Upper lobe of left lung (tissue), 6 donors: ENCODE measurements at places on chromosomes 1 and 21. TPM values are rescaled to one million over a fixed set of nuclear protein-coding genes. Genes with fewer than 3 reads are reported as not detected.

DNA sequence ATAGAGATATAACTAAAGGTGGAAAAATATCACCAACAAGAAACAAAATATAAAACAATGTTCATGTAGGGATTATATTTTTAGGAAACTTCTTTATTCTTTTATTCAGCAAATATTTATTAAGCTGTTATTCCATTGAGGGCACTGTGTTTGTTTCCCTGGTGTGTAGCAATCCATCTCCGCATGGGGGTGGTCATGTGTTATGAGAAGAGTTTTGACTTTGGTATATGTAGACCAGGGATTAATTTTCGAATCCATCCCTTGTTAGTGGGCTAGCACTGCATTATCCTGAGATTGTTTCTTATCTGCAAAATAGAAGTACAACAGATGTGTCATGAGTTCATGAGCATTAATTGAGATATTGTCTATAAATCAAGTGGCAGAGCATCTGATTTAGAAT, 190.2 kb upstream of the LRRC7 start:
- H3K4me3 ChIP-seq, result no peak overlapping the region
- no peaks in the 10 kb centered on the region for H3K36me3 ChIP-seq
- no peaks in the 10 kb centered on the region for H3K4me1 ChIP-seq

DNA sequence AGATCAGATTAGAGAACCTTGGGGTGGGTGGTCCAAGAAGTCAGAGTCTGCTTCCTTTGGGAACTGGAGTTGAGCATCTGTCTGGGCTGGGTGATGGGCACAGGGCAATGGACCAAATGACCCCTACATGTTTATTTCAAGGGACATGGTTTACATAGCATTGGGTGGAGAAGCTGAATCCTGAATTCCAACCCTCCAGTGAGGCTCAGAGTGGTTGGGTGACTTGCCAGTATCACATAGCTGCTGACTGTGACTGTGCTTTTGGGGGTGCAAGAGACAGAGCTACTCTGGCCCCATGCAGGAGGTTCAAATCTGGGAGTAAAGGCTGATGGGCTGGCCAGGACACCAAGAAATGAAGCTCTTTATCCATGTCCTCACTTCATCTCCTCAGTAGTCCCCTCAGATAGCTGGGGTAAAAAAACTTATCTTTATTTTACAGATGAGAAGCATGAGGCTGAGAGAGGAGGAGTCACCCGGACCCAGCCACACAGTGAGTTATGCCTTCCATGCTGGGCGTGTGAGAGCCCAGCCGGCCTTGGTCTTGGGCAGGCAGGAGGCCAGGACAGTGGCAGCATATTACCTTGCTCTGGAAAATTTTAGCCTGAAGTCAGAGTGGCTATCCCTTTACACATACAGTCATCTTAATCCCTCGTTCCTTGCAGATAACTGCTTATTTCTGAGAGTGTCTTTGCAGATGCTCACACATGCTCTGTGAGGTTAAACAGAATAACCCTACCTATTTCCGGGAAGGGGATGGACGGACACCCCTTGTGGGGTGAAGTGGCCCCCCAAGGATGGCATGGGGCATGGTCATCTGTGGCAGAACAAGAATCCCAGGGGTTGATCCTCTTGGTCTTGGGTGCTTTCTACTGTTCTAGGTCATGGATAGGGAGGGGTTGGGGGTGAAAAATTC, 2.8 kb upstream of the SERINC2 start:
- DNase-seq, result no peak
- peaks cover 17% of the 10 kb centered on the region for H3K4me1 ChIP-seq
- H3K4me3 ChIP-seq, result no peak overlapping the region
- no peak overlapping the region for H3K27ac ChIP-seq
- H3K36me3 ChIP-seq, result no peaks in the 10 kb centered on the region

Gene S100A3
- 2.1 TPM for total RNA-seq

GRCh38 chr1:187151555-187151954, 322.8 kb downstream of the PLA2G4A start:
- no peaks in the 10 kb centered on the region for H3K4me1 ChIP-seq
- H3K27ac ChIP-seq, result no peak overlapping the region
- H3K36me3 ChIP-seq, result no peaks in the 10 kb centered on the region
- DNase-seq, result no peak

Gene MROH9
- 1.6 TPM for total RNA-seq

Gene DPH5
- 23.3 TPM for total RNA-seq

- no peaks in the 10 kb centered on the region for H3K36me3 ChIP-seq
- DNase-seq, result no peak
- no peak overlapping the region for H3K27ac ChIP-seq
- no peaks in the 10 kb centered on the region for H3K27me3 ChIP-seq
These were observed 302.0 kb downstream of the SIPA1L2 start for GRCh38 chr1:232327899-232328298.

Gene PPFIA4
- total RNA-seq, result 0.89 TPM

- no peaks in the 10 kb centered on the region for H3K27me3 ChIP-seq
- DNase-seq, result no peak
- H3K36me3 ChIP-seq, result no peaks in the 10 kb centered on the region
- H3K27ac ChIP-seq, result no peak overlapping the region
- H3K4me1 ChIP-seq, result no peaks in the 10 kb centered on the region
These were observed 541.7 kb upstream of the PBX1 start for GRCh38 chr1:164017239-164017638.

DNA sequence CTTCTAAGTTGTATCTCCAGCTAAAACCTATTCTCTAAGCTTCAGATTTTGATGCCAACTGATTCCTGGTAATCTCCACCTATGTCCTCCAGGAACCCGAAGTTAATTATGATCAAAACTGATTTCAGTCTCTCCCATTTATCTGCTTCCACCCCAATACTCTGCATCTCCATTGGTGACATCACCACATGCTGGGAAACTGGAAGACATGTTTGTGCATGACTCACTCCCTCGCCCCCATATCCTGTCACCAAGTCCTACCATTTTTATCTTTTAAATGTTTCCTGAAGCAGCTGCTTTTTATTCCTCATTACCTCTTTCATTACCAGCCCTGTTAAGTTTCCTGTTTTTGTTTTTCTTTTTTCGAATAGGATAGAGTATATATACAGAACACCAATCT, 228.5 kb downstream of the LRRC40 start:
- H3K27me3 ChIP-seq, result no peaks in the 10 kb centered on the region
- H3K4me3 ChIP-seq, result no peak overlapping the region
- DNase-seq, result no peak
- H3K27ac ChIP-seq, result no peak overlapping the region
- no peaks in the 10 kb centered on the region for H3K36me3 ChIP-seq

DNA sequence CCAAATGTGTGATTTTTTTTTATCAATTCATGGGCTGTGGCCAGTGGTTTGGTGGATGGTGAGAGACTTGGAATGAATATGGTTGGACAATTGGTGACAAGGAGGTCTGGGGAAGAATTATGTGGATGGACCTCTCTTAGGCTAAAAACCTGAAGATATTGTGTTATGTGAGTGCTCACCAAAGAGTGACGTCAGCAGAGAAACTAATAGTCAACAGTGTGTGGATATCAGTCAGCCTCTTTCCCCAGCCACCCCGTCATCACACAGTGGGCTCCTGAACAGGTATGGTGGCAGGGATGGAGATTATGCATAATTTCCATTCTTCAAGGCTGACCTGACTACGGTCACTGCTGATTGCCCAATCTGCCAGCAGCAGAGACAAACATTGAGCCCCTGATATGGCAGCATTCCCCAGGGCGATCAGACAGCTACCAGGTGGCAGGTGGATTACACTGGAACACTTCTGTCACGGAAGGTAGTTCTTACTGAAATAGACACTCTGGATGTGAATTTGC, 9.2 kb upstream of the OR2G2 start:
- no peaks in the 10 kb centered on the region for H3K4me1 ChIP-seq
- no peaks in the 10 kb centered on the region for H3K36me3 ChIP-seq
- no peak overlapping the region for H3K27ac ChIP-seq

Gene CALML6
- total RNA-seq, result 0.37 TPM

GRCh38 chr1:117635805-117636204, 30.0 kb downstream of the TENT5C start:
- no peak for DNase-seq
- H3K27ac ChIP-seq, result no peak overlapping the region
- H3K27me3 ChIP-seq, result no peaks in the 10 kb centered on the region
- H3K4me1 ChIP-seq, result peaks cover 20% of the 10 kb centered on the region
- H3K4me3 ChIP-seq, result no peak overlapping the region
- H3K36me3 ChIP-seq, result no peaks in the 10 kb centered on the region

Gene DNAI4
- total RNA-seq, result 7.3 TPM

DNA sequence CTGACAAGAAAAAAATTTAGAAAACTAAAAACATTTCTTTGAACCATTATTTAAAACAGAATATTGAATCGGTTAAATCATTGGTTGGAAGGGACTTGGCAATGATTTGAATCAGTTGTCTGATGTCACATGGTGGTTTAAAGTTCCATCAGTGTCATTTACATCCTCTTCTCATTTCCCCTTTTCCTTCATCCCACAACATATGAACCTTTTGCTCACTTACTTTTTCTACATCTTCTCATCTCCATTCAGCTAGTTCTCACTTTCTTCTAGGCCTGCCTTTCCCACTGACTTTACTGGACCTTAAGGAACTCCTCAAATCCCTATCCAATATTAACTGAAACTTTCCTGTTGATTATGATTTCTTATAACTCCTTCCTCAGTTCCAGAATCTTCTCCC, 58.5 kb downstream of the PHACTR4 start:
- no peak for DNase-seq
- H3K4me1 ChIP-seq, result no peaks in the 10 kb centered on the region
- H3K27ac ChIP-seq, result no peak overlapping the region
- no peak overlapping the region for H3K4me3 ChIP-seq
- H3K36me3 ChIP-seq, result peaks cover 8% of the 10 kb centered on the region

DNA sequence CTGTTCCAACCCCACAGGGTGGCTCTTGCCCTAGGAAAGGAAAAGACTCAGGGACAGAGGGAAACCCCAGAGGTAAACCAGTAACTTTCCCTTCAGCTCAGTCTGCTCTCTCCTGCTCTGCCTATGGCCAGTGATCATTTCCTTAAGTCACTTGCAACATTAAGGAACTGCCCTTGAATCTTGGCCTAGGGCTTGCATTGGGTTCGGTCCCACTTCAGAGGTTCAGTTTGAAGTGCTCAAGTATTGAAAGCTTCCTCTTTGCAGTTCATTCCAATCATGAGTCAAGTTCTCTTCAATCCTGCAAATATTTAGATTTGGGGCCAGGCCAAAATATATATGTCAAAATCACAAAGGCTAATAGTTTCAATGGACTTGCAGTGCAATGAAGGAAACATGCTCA, 97.7 kb upstream of the IRF2BP2 start:
- H3K27ac ChIP-seq, result peak overlapping the region; percentile 76
- H3K27me3 ChIP-seq, result no peaks in the 10 kb centered on the region
- DNase-seq, result peak; percentile 82
- H3K4me3 ChIP-seq, result no peak overlapping the region
- H3K36me3 ChIP-seq, result no peaks in the 10 kb centered on the region

Gene GPR37L1
- total RNA-seq, result 0.07 TPM

DNA sequence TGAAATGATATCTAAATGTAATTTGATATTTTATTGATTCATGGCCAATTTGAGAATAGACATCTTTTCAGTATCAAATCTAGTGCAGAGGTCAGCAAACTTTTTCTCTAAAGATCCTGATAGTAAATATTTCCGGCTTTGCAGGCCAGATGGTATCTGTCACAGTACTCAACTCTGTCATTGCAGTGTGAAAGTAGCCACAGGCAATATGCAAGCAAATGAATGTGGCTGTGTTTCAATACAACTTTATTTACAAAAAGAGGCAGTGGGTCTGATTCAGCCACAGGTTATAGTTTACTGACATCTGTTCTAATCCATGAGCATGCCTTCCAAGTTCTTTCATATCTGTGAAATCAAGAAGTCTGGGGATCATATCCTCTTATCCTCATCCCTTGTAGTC, 221.2 kb downstream of the PRDM2 start:
- no peak for DNase-seq
- H3K4me1 ChIP-seq, result no peaks in the 10 kb centered on the region

DNA sequence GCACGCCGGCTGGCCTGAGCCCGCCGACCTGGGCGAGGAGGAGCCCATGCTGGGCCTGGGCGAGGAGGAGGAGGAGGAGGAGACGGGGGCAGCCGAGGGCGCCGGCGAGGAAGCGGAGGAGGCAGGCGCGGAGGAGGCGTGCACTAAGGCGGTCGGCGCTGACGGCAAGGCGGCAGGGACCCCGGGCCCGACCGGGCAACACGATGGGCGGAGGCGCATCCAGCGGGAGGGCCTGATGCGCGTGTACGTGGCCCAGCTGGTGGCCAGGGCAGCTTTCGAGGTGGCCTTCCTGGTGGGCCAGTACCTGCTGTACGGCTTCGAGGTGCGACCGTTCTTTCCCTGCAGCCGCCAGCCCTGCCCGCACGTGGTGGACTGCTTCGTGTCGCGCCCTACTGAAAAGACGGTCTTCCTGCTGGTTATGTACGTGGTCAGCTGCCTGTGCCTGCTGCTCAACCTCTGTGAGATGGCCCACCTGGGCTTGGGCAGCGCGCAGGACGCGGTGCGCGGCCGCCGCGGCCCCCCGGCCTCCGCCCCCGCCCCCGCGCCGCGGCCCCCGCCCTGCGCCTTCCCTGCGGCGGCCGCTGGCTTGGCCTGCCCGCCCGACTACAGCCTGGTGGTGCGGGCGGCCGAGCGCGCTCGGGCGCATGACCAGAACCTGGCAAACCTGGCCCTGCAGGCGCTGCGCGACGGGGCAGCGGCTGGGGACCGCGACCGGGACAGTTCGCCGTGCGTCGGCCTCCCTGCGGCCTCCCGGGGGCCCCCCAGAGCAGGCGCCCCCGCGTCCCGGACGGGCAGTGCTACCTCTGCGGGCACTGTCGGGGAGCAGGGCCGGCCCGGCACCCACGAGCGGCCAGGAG, 7.2 kb upstream of the IBA57 start:
- DNase-seq, result peak; percentile 83
- H3K4me1 ChIP-seq, result peaks cover 45% of the 10 kb centered on the region
- H3K36me3 ChIP-seq, result peaks cover 4% of the 10 kb centered on the region
- no peak overlapping the region for H3K4me3 ChIP-seq
- H3K27me3 ChIP-seq, result no peaks in the 10 kb centered on the region
- H3K27ac ChIP-seq, result no peak overlapping the region

Gene HHAT
- 6.8 TPM for total RNA-seq

Gene CSF3R
- total RNA-seq, result 192 TPM

Gene HFM1
- 3.4 TPM for total RNA-seq

DNA sequence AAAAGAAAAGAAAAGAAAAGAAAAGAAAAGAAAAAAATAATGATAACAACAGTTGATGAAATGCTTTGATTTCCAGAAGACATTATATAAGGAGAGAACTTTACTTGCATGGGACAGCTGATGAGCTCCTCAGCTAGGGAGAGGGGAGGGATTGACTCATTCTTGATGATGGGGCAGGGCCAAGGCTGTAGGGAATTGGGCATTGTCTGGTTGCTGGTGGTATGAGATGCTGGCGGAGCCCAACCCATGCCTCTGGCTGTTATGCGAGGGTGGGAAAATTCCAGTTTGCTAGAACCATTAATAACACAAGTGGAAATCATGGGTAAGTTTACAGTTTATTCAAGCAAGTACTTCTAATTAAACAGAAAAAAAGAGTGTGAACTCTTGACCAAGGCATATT, 36.0 kb upstream of the KIF26B start:
- H3K27me3 ChIP-seq, result no peaks in the 10 kb centered on the region
- DNase-seq, result no peak
- H3K27ac ChIP-seq, result no peak overlapping the region

GRCh38 chr1:228378090-228378872, 28.4 kb downstream of the TRIM11 start:
- peaks cover 18% of the 10 kb centered on the region for H3K4me1 ChIP-seq
- peak; percentile 50 for DNase-seq
- H3K4me3 ChIP-seq, result peak overlapping the region; percentile 22
- H3K36me3 ChIP-seq, result no peaks in the 10 kb centered on the region

- no peak for DNase-seq
- H3K27ac ChIP-seq, result no peak overlapping the region
- H3K27me3 ChIP-seq, result no peaks in the 10 kb centered on the region
- H3K36me3 ChIP-seq, result no peaks in the 10 kb centered on the region
- H3K4me1 ChIP-seq, result no peaks in the 10 kb centered on the region
These were observed 40.5 kb downstream of the ATF3 start for GRCh38 chr1:212649020-212649419.
